ENCODE measurements at places on chromosomes 1 and 21. TPM values are rescaled to one million over a fixed set of nuclear protein-coding genes. Genes with fewer than 3 reads are reported as not detected.

Gene FAM72C
- total RNA-seq, result not detected

Gene CD34
- 0.05 TPM for total RNA-seq

Gene FCGR3B
- total RNA-seq, result not detected

Gene GPATCH3
- 28.6 TPM for total RNA-seq

Gene C4BPA
- total RNA-seq, result not detected

Gene HSD11B1
- not detected for total RNA-seq

Gene PTPRU
- total RNA-seq, result 0.15 TPM

Gene DEPDC1
- total RNA-seq, result not detected

Gene LACTBL1
- not detected for total RNA-seq

Gene PTPN22
- total RNA-seq, result 34.4 TPM

Gene OLIG2
- not detected for total RNA-seq

Gene PTGS2
- 0.07 TPM for total RNA-seq

Gene RUNX1
- 73.0 TPM for total RNA-seq

Gene ASAP3
- total RNA-seq, result 10.4 TPM

Gene ARMH1
- total RNA-seq, result 11.4 TPM

Gene TTLL10
- 0.37 TPM for total RNA-seq

Gene ASPM
- total RNA-seq, result 0.19 TPM

Gene ZNF695
- total RNA-seq, result 0.51 TPM

Gene AIM2
- total RNA-seq, result 68.4 TPM

Gene SHC1
- 61.4 TPM for total RNA-seq

Gene TOMM20
- total RNA-seq, result 73.5 TPM

Gene EPHA8
- not detected for total RNA-seq

Gene CDK18
- total RNA-seq, result 3.7 TPM

Gene GPR37L1
- total RNA-seq, result not detected

Gene RGS13
- total RNA-seq, result 0.59 TPM

Gene IRF6
- 0.95 TPM for total RNA-seq

Gene OR2AK2
- 0.39 TPM for total RNA-seq

Gene CD5L
- 0.17 TPM for total RNA-seq

Gene HRNR
- total RNA-seq, result not detected

Gene NR5A2
- 0.07 TPM for total RNA-seq

Gene NBPF3
- total RNA-seq, result 4.2 TPM

Gene CD247
- 2.5 TPM for total RNA-seq

Gene THEM4
- total RNA-seq, result 16.1 TPM

Gene FBXO2
- total RNA-seq, result 10.7 TPM

Gene SKI
- 74.9 TPM for total RNA-seq

Gene BSND
- not detected for total RNA-seq

Gene LIPI
- not detected for total RNA-seq

Gene DSCAM
- total RNA-seq, result not detected

Gene RAB25
- 0.69 TPM for total RNA-seq

Gene UTS2
- 5.5 TPM for total RNA-seq

Gene NBPF6
- not detected for total RNA-seq

Gene TMEM52
- 0.69 TPM for total RNA-seq

Gene FMO2
- not detected for total RNA-seq

Gene FCRL1
- 306 TPM for total RNA-seq

Gene ZC3H12A
- total RNA-seq, result 67.9 TPM

Gene HES3
- total RNA-seq, result not detected

Gene AMIGO1
- 2.4 TPM for total RNA-seq

Measured in B cell (primary cell).